CD4-positive, alpha-beta T cell treated with Interferon alpha-2 for 1 hour (primary cell): ENCODE measurements at places on chromosomes 3 and 15.

GRCh38 chr3:170811928-170812591 is 57.9 kb downstream of the RPL22L1 start:
- DNase-seq, result peak; percentile 59

- DNase-seq, result peak; percentile 53
Observed at GRCh38 chr3:50316657-50317242, 5.8 kb downstream of the HYAL2 start.

DNA sequence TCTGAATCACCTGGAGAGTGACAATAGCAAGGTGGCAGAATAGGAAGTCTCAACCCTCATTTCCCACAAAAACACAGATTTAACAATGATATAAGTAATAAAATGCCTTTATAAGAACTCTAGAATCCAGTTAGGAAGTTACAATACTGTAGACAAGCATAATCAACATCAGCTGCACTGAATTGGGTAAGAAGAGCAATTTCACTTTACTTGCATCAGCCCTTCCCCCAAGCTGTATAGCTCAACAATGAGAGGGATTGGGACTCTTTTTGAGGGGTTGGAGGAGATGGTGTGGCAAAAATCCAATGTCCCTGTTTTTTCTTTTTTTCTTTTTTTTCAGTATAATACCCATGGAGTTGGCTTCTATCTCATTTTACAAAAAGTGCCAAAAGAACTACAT is 63.1 kb downstream of the SERP1 start:
- DNase-seq, result no peak

DNA sequence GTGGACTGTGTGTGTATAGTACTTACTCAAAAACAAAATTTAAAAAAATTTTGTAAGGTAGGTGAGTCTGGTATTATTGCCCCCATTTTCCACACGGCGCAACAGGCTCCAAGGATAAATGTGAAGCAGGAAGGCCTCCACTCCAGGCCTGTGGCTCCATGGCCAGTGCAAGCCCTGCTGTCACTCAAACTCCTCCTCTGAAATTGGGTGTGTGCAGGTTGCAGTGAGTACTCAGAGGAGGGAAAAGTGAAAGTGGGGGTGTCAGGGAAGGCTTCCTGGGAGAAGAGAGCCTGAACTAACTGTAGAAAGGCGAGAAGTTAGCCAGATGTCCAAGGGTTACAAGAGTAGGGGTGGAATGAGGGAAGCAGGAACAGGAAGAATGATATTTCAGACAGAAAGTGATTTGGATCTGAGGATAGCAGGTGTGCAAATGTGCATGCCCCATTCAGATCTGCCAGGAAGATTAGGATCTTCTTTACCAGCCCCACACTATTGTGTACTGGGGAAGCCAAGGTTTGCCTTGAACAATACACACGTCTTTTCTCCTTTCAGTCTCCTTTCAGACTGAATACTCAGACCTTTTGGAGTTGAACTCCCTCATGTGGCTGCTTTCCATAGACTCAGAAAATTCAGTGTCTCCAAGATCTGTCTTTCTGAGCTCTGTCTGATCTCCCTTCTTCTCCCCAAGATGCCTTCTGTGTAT is 48.7 kb upstream of the RYK start:
- DNase-seq, result no peak

DNA sequence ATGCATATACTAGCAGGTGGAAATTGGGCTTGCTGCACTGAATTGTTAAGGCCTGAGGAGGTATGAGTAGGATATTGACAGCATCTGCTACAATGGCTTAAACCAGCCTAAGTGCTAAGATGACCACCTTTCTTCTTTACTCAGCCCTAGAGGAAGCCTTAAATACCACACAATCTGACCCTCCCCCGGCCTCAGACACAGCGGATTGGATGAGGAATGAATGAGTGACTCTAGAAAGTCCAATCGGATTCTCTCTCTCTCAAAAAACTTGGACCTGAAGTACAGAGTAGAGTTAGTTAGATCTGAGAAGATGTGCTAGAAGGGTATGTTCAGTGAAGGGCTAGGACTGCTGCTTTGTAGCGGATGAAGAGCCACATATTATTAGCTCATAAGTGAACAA is 39.9 kb upstream of the C3orf49 start:
- no peak for DNase-seq

DNA sequence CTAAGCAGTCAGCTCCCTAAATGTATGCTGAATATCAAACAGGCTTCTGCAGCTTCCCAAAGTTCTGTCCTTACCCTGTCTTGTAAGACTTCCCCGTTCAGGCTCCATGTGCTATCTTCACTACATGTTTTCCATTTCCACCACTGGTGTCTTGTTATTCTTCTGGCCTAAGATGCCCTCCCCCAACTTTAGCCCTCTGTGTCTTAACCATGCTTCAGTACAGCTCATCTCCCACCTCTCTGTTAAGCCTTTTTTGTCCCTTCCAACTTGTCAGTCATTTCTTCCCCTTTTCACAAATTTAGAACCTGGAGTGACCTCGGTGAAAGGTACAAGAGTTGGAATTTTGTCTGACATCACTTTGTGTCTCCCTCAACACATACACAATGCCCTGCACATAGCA is 151.7 kb upstream of the TBL1XR1 start:
- DNase-seq, result no peak

- no peak for DNase-seq
Observed at GRCh38 chr3:149792452-149793270, at the start of gene ANKUB1. ANKUB1 (minus strand) TSS chr3:149792554; CDS start chr3:149792366, 188 bp downstream.

DNA sequence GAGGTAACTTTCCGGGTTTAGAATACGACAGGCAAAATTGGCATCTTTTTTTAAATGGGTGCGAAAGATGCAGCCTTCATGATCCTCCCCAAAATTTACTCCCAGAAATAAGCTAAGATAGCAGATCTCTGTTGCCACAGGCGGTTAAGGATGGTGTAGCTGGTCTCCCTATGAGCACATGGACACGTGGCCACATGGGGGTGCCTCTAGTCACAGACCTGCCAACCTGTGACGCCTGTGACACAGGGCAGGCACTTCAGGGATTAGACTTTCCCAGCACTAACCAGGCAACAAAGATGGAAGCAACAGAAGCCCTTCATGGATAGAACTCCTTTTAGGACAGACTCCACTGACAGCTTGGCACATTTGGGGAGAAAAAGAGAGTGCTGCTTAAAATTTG is 320.3 kb downstream of the THSD4 start:
- DNase-seq, result no peak

- DNase-seq, result no peak
Observed at GRCh38 chr15:82307714-82308081, 41.6 kb downstream of the GOLGA6L10 start.

- DNase-seq, result no peak
Observed at GRCh38 chr3:191770541-191770940, 309.6 kb downstream of the PYDC2 start.

- DNase-seq, result no peak
Observed at GRCh38 chr3:1808590-1808989, 290.1 kb upstream of the CNTN4 start.

GRCh38 chr15:27746401-27746955 is 352.6 kb downstream of the OCA2 start:
- no peak for DNase-seq

GRCh38 chr15:96330064-96330449 is 443 bp upstream of the NR2F2 start:
- DNase-seq, result no peak

DNA sequence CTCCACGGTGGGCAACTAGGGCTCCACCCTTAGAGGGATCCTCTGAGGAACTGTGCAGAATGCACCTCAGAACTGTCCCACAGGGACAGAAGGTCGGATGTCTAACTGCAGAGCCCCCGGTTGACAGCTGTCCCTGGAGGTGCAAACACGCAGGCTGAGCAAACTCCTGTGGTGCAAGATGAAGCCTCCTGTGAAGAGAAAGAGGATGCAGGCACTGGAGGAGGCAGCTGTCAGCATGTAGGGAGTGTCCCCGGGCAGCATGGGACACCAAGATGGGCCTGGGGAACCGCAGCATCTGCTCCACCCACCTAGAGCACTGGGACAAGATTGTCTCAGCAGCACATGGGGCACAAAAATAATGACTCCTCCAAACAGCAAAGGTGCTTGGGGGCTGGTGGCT is 258.9 kb downstream of the ABHD5 start:
- DNase-seq, result no peak

GRCh38 chr3:180615954-180616353 is 14.0 kb downstream of the TTC14 start:
- DNase-seq, result no peak

DNA sequence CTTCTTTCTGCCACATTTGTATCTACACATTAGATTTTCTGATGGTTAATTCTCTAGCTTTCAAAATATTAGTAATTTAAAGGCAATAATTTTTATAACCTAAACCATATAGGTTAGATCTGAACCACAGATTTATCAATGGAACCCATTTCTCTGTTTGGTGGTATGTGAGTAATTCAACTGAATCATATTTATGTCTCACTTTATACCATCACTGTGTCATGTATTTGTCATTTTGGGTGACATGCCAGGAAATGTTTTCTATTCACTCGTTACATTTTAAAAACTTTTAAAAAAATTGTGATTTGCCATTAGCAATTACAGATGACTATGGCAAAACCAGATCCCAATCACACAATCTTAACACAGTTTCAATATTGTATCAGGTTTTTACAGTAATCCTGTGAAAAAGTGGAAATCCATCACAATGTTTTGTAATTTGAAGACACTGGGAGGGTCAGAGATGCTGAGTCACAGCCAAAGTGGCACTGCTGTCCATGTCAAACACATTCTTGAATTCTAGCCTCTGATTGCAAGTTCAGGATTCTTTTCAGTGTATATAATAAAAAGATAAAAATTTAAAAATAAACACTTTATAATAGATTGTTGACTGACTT is 356.0 kb upstream of the RBMS3 start:
- no peak for DNase-seq

DNA sequence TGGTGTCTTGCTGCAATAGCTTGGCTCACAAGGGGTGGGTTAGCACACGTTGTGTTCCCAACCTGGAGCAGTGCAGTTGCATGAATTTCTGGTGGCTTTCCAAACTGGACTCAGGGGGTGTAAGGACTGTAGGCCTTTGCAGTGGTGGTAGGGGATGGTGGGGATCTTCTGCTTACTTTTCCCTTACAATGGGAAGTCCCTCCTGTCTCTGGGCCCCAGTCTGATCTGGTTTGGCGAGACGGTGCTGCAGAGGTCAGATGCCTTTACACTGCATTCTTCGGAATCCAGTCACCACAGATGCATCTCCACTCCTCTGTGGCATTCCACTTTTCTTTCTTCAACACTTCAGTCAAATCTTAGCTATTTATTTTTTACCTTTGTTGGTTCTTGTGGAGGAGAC is 132.1 kb downstream of the DOCK3 start:
- no peak for DNase-seq

GRCh38 chr15:39778021-39778420 is 4.6 kb downstream of the FSIP1 start:
- DNase-seq, result no peak

DNA sequence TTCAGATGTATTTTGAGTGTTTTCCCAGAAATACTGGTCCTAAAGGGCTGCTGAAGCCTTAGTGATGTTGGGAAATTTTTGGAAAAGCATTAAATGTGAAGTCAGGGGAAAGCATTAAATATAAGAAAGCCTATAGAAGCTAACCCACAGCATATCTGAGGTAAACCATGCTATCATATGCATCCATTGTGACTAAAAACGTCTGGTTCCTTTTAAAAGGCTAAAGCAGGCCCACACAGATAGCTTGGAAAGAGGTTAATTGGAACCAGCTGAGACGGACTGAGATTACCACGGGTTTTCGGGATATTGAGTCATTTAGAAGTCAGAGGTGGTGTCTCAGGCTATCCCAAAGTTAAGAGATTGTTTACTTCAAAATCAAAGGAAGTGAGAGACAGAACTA is 78.2 kb downstream of the CYP19A1 start:
- no peak for DNase-seq

DNA sequence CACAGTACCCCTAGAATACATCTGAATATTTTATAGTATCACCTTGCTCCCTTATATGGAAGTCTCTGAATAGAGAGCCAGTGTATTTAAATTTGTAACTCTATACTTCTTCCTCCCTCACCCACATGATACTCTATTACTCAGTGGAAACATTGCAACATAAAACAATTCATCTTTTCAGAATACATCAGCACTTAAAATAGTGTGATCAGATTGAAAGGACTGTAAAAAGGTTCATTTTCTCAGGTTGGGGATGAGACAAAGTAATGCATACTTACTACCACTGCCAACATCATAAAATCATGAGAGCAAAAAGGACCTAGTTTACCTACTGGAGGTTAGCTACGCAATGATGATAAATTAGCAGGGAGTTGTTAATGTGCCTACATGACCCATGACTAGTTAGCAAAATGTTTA is 13.8 kb upstream of the THRB start:
- DNase-seq, result no peak

DNA sequence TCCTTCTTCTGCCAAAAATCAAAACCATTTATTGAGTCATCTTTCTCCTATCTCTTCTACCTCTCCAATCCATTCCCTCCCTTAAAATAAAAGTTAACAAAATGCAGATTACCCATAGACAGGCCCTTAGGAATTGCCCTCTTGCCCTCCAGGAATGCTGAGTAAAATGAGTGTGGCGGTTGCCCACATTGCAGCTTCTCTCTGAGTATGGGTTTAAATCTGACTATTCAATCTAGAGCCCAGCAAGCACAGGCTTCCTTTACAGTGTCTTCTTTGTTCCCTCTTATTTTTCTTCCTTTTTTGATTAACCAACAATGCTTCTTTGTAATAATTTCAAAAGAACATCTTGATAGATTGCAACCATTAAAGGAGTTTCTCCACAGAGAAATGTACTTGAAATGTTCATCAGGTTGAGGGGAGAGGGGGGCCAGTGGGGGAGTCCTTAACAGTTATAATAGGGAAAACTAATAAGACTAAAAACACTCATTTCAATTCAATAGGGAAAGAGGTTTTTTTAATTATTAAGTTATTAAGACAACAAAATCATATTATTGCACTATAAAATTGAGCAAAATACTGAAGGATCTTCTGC is 135.3 kb upstream of the LMCD1 start:
- no peak for DNase-seq

DNA sequence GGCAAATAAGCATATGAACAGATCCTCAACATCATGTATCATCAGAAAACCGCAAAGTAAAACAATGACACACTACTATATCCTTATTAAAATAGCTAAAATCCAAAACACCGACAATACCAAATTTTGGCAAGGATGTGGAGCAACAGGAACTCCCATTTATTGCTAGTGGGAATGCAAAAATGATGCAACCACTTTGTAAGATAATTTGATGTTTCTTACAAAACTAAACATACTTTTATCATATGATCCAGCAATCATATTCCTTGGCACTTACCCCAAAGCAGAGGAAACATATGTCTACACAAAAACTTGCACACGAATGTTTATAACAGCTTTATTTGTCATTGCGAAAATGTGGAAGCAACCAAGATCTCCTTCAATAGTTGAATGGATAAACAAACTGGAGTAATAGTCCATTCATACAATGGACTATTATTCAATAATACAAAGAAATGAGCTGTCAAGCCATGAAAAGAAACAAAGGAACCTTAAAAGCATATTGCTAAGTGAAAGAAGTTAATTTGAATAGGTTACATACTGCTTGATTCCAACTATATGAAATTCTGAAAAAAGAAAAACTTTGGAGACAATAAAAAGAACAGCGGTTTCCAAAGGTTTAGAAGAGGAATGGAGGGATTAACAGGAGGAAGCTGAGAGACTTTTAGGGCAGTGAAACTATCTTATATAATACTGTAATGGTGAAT is 172.0 kb downstream of the VPS13C start:
- DNase-seq, result no peak

GRCh38 chr3:35522450-35522849 is 116.9 kb upstream of the ARPP21 start:
- DNase-seq, result no peak
